ENCODE measurements at places on chromosomes 4 and X.

DNA sequence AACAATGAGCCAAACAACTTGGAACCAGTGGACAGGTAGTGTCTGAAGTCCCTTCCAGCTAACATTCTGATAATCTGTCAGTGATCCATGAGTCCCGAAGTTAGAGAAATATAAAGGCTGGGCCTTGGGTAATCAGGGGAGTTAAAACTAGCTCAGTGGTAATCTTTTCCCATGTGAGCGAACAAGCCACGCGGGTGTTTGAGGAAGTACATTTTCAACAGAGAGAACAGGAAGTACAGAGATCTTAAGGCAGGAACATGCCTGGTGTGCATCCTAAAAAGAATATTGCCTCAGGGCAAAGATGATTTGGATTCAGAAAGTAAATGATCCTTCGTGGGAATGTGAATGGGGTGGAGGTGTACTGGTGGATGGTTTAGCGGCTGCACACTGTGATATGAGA, 42.9 kb downstream of the FNIP2 start:
- DNase-seq: peak; percentile 71

GRCh38 chrX:155148724-155149537, 67.3 kb upstream of the VBP1 start:
- DNase-seq: no peak

- DNase-seq: no peak
Measured at GRCh38 chr4:128385683-128386304, 98.2 kb upstream of the PGRMC2 start.

GRCh38 chr4:78222575-78223186, 165.6 kb downstream of the FRAS1 start:
- no peak for DNase-seq

GRCh38 chrX:24782011-24782410, 88.3 kb downstream of the POLA1 start:
- DNase-seq: no peak

Measured in upper lobe of left lung (tissue), 6 donors.